Stimulated activated CD8-positive, alpha-beta memory T cell treated with anti-CD3 and anti-CD28 coated beads, Interleukin-4, amount 100 ng/mL, for 1 hour (primary cell): ENCODE measurements at places on chromosomes 7 and 10.

DNA sequence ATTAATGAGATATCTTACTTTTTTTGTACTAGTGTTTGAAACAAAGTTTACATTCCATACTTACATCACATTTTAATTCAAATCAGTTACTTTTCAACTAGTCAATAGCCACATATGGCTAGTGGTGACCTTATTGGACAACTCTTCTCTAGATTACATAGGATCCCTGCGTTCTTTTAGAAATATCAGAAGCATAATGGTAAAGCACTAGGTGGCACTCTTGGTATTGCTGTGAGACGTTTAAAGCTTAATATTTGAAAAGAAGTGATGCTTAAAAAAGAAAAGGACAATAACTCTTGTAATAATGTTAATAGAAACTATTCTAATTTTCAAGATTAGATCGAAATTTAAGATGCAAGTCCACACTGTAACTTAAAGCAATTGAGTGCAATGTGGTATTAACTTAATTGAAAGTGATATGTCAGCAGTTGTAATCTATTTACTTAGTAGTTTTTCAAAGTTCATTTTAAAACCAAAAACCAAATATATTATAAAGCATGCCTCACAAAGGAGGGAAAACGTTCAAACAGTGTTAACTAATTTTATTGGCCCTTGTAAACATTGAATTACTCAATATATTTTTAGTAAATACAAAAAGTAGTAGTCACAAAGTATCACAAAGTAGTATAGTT lies 339.1 kb downstream of the ATRNL1 start:
- no peak for DNase-seq

DNA sequence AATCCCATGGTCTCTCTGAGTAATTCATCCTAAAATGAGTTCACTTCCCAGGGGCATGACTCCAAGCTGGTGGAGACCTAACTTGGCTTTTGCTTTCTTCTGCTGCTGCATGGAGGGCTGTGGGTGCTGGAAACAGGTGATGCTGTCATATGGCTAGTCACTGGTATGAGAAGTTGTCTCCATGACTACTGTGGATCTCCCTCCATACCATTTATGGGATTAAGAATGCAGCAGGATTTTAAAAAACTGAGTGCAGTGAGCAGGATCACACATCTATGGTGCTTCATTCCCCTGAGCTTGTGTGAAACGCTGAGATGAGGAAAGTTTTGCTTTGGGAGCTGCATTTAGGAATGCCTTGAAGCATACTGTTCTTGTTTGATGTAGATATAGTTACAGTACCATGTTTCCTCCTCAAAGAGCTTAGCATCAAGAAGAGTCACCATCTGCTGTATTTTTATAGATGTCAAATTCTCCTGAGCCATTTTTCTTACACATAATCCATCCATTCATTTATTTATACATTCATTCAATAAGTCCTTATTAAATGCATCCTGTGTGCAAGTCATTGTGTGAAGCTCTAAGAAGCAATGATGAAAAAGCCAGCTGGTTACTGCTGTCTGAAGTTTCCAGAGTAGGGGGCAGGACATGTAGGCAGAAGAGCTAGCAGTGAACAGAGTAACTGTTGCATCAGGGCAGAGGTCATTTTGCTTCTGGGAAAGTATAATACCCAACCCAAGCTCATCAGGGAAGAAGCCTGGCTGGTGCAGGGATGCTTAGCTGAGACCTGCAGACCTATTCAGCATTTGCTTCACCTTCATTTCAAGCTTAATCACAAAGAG lies 534.8 kb downstream of the AUTS2 start:
- DNase-seq, result no peak

DNA sequence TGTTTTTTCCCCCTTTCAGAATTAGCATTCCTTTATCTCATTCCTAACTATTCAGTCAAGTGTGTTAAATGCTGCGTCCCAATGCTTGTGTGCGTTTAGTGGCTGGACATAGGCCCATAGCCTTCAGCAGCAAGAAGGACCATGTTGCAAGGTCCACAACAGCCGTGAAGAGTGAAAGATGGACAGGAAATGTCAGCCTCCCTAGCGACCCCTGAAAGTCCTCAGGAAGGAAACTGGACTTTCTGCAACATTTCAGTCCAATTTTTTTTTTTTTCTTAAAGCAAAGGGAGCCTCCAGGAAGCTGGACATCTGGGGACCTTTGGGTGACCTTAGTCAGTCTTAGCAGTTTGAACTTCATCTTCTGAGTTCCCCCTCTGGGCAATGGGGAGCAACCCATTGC lies 550.7 kb upstream of the MGMT start:
- DNase-seq, result no peak

DNA sequence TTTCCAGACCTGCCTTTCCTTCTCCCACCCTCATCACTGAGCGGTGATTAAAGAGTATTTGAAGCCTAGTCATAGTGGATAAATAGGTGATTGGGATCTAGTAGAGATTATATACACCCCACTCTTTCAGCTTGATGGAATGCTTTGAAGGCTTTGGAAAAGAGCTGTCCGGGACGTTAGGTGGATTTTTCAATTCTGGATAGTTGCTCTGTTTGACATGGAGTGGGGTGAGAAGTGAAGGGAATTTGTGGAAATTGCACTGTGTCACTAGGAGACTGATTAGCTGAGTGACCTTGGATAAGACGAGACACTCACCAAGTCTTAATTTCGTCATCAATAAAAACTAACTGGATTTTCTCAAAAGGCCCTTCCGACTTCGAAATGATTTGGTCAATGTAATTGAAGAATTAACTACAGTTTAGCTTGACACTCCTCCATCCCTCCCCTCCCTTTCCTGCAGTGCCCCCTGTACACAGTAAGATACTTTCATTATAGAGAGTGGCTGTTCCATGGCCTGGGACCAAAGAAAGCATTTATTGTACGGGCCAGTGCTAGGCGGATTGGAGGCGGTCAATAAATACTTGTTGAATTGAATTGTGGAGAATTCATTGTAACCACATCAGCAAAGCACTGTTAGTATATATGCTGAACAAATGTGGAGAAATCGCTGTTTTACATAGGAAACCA lies 962 bp downstream of the ZKSCAN1 start:
- DNase-seq, result no peak

- DNase-seq, result no peak
These were observed 16.4 kb downstream of the TBXAS1 start for GRCh38 chr7:139845443-139845805.

- DNase-seq, result no peak
These were observed 2.6 kb upstream of the ZNRF2 start for GRCh38 chr7:30281791-30282190.

DNA sequence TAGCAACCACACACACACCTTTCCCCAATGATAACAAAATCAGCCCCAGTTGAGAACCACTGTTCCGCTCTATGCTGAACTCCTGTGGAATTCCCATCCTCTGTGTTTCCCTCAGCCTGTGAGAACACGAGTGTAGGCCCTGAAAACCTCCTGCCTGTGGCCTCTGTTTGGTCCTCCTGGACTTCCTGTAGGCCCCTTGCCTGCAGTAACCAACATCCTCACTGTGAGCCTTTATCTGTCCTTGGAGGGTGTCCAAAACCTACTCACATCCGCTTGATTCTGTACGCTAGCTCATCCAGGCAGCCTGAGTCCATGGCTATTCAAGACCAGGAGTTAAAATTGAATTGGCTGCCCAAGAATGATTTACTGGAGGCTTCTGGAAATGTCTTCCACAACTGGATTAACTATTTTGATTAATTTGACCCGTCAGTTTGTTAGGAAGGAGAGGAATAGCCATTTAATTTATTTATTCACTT lies 149.8 kb downstream of the AKR1D1 start:
- DNase-seq, result no peak

- no peak for DNase-seq
These were observed 2.9 kb downstream of the DEPP1 start for GRCh38 chr10:44975431-44976331.

GRCh38 chr10:12448729-12449391 lies 99.5 kb downstream of the CAMK1D start:
- peak; percentile 58 for DNase-seq

GRCh38 chr7:151717415-151717814 lies 159.5 kb downstream of the PRKAG2 start:
- DNase-seq, result no peak

- no peak for DNase-seq
These were observed 5.4 kb upstream of the STK17A start for GRCh38 chr7:43577485-43577951.

DNA sequence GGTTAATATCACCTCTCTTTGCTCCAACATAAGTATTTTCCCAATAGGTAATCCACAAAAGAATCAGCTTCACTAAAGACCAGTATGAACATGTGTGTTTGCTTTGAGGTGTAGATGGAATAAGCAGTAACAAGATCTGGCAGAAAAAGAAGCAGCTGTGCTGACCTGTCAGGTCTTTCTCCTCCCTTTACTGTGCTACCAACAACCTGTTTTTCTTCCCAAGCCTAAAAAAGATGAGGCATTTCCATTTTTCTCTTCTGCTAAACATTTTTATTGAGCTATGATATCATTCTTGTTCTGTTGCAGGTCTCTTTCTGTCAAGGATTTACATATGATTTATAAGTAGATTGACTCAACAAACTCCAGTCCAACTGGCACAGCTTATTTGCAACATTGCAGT lies 315.2 kb upstream of the GLI3 start:
- DNase-seq, result no peak

- no peak for DNase-seq
These were observed 2.7 kb downstream of the ANKRD16 start for GRCh38 chr10:5887029-5887428.

DNA sequence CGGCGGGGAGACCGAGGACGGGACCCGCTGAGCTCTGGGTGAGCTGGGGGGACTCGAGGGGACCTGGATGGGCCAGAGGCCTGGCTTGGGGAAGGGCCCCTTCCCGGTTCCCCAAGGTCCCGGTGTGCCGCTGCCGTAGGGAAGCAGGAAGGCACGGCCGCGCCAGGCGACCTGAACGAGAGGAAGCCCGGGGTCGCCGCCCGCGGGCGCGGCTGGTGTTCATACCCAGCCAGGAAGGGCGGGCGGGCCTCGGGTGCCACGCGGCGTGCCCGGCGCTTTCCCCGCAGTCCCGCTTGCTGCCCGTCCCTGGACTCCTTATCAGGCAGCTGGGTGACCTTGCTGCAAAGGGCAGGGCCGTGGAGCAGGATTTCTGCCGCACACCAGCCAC lies 38.0 kb downstream of the ZNF777 start:
- no peak for DNase-seq

- DNase-seq, result no peak
These were observed 183.7 kb downstream of the SORCS1 start for GRCh38 chr10:106980495-106981451.

GRCh38 chr10:61271127-61271780 lies 181.9 kb downstream of the TMEM26 start:
- no peak for DNase-seq

GRCh38 chr7:108592646-108593201 lies 23.1 kb downstream of the DNAJB9 start:
- DNase-seq, result no peak

DNA sequence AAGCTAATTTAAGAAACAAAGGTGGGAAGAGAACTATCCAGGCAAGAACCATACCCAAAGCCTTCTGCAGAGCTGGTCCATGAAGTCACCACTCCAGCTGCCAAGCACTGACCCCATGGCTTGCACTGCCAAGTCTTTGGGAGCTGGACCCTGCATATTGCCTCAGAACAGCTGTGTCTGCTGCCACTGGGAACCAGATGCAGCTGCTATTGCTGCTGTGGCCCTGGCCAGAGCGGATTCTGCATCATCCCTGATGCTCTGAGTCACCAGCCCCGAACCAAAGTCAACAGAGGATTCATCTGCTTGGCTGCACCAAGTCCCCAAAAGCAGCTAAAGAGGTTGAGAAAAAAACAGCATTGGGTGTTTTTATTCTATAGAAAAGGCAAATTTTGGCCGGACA lies 39.2 kb upstream of the GSAP start:
- no peak for DNase-seq

DNA sequence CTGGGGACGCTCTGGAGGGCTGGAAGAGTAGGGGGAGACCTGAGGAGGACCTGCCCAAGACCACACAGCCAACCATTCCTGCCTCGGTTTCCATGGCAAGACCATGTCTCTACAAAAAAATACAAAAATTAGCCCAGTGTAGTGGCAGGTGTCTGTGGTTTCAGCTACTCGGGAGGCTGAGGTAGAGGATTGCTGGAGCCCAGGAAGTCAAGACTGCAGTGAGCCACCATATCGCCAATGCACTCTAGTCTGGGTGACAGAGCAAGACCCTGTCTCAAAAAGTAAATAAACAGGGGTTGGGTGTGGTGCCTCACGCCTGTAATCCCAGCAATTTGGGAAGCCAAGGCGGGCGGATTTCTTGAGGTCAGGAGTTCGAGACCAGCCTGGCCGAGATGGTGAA lies 48.7 kb downstream of the CLIP2 start:
- DNase-seq, result no peak

GRCh38 chr7:1664711-1665548 lies 5.1 kb upstream of the ELFN1 start:
- DNase-seq, result no peak

DNA sequence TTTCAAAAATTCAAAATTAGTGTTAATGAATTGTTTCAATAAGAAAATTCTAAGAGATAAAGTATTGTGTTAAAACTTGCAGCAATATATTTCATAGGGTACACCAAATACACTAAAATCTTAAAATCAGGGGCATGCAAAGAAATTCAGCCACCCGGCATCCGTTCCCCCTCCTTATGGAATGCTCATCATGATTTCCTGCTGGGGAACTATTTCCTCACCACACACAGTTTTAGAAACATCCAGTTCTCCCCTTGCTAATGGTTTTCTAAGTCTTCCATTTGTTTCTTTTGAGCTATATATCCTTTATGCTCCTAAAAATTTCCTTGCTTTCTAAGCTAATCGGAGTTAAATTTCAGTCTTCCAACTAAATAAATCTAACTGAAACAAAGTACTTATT lies 60.7 kb downstream of the CHCHD3 start:
- no peak for DNase-seq

GRCh38 chr7:117323305-117323850 lies 520 bp upstream of the WNT2 start:
- no peak for DNase-seq

DNA sequence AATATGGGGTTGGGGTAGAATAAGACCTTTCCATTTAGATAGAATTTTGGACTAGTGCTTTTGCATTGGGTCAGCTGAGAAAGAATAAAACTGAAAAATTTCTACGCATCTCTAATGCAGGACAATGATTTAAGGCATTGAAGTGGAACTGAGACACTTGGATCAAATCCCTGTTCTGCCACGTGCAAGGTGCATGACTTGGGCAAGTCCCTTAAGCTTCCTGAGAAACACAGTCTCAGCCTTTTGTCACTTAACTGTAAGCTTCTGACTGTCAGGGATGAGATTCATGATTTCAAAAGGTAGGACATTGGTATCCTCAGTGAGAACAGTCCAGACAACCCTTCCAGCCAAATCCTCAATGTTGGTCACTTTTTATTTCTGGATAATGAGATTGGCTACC lies 59.2 kb downstream of the ENTPD1 start:
- DNase-seq, result no peak

GRCh38 chr7:40983111-40983510 lies 719.8 kb downstream of the INHBA start:
- no peak for DNase-seq

DNA sequence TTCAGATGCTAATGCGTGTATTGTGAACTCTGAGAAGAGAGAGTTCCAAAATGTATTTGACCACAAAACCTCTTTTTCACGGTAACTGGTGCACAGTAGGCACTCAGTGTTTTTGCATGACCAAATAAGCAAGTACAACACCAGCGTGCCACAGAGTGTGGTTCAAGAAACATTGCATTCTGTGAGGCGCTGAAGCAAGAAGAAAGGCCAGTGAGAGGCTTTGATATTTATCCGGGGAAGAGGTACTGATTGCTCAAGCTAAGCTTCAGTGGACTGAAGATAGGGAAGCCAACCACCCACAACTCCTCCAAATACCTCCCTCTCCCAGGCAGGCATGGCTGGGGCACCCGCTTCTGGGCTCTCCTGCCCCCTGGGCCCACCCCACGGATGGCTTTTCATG lies 611.2 kb downstream of the SDK1 start:
- no peak for DNase-seq

GRCh38 chr7:42527004-42527403 lies 290.0 kb upstream of the GLI3 start:
- DNase-seq, result no peak
